ENCODE measurements at places on chromosomes 16 and 17. TPM values are rescaled to one million over a fixed set of nuclear protein-coding genes. Genes with fewer than 3 reads are reported as not detected.

Gene TBC1D26
- 1.5 TPM for total RNA-seq

Gene EVI2B
- total RNA-seq: 18.5 TPM

Gene KRTAP1-5
- not detected for total RNA-seq

Gene KRTAP4-4
- not detected for total RNA-seq

Gene ZNF423
- total RNA-seq: not detected

Gene CACNG3
- not detected for total RNA-seq

Gene LRRC36
- not detected for total RNA-seq

DNA sequence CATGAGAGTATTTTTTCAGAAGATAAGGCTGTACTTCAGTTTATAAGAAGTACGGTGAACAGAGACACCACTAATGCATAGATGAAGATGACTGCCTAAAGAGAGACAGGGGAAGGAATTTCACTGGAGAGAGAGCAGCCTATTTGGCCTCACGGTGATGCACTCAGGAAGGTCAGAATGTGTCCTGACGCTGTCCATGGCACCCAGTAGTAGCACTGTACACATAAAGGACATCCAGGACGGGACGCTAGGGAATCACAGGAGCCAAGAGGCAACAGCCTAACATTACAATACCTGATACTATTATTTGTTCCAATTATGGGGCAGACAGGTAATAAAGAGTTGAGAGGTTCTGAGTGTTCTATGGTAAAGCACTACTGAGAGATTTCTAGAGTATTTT is 24.9 kb upstream of the LRRC37A start:
- no peak for ATAC-seq

DNA sequence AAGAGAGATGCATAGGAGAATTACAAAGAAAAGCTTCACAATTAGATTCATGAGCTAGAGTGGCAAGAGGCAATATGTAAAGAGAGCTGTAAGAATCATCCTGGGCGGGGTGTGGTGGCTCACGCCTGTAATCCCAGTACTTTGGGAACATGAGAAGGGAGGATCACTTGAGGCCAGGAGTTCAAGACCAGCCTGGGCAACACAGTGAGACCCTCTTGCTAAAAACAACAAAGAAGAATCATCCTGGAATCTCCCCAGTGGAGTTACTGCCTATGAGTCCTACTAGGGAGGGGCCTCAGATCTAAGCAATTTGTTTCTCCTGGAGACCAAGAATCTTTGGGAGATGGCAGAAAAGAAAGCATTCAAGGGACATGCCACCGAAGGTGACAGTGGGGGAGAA is 119.1 kb downstream of the HIC1 start:
- ATAC-seq: no peak

- ATAC-seq: no peak
Measured at GRCh38 chr16:80623376-80623775, 82.6 kb downstream of the DYNLRB2 start.

GRCh38 chr17:35519439-35519838 is 18.0 kb downstream of the SLFN12L start:
- ATAC-seq: no peak

GRCh38 chr17:382644-383533 is 30.3 kb upstream of the RPH3AL start:
- ATAC-seq: no peak

GRCh38 chr17:73393962-73394361 is 82.2 kb upstream of the CDC42EP4 start:
- ATAC-seq: no peak

DNA sequence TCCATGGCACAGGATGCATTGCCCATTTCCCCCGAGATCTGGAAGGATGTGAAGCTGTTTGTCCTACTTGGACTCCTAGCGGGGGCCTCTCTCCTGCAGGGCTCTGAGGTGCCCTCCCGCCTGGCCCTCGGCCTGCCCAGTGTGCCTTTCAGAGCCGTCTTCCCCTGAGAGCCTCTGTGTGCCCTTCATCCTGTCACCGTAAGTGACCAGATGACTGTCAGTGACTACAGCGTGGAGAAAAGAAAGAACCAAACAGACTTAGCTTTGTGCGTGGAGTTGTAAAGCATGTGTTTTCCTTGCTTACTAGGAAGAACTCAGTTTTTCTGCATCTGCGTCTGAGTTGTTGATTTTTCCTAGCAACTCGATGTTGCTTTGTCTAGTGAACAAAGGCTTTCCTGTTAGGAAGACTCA is 56.1 kb downstream of the BANP start:
- no peak for ATAC-seq

GRCh38 chr17:55900188-55900587 is 149.3 kb downstream of the PCTP start:
- no peak for ATAC-seq

DNA sequence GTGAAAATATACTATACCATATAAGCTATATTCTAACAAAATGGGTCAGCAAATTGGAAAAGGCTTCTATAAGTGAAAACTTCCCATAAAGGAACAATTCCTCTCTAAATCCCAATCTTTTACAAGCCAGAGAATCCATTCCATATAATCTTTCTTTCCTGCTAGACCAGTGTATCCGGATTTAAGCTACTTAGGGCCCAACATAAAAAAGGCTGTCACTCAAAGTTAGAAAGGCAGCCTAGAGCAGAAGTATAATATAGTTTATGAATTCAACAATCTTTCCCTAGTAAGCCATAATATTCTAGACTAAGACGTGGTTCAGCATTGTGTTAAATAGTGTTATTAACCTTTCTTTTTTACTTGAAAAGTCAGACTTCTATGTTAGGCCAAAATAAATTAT is 93.0 kb downstream of the SKAP1 start:
- no peak for ATAC-seq

DNA sequence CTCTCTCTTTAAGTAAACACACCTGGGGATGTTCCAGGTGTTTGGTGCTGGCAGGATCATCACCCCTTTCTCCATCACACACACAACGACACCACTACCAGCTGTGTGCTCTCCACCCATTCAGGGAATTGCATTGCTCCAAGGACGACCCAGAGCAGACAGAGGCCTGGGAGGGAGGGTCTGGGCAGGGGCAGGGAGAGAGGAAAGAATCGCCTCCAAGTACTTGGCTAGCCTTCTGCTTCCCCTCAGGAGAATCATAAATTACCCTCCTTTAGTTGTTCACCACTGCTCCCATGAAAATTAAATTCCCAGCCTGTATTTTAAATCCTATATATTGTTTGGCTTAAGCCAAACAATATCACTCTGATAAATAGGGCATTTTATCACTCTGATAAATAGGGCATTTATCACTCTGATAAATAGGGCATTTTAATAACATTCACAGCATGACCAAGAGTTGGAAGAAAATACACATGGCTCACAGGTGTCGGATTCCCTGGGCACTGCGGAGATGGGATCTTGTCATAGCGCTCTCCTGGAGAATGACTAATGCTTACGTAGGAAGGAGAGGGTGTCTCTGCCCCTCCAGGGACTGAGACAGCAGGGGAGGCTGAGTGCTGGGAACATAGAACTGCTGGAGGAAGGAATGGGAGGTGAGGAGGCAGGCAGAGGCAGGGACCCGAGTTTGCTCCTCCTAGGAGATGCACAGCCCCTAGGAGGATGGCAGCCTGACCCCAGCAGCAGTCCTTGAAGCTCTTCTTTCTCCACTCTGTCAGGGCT is 673.6 kb downstream of the HS3ST4 start:
- no peak for ATAC-seq

- ATAC-seq: no peak
Measured at GRCh38 chr17:78108726-78109488, 19.6 kb downstream of the TMC6 start.

GRCh38 chr17:82947051-82947991 is 107.5 kb upstream of the ZNF750 start:
- ATAC-seq: peak; percentile 9

GRCh38 chr17:81523402-81524038 is 4.7 kb upstream of the FSCN2 start:
- ATAC-seq: no peak

DNA sequence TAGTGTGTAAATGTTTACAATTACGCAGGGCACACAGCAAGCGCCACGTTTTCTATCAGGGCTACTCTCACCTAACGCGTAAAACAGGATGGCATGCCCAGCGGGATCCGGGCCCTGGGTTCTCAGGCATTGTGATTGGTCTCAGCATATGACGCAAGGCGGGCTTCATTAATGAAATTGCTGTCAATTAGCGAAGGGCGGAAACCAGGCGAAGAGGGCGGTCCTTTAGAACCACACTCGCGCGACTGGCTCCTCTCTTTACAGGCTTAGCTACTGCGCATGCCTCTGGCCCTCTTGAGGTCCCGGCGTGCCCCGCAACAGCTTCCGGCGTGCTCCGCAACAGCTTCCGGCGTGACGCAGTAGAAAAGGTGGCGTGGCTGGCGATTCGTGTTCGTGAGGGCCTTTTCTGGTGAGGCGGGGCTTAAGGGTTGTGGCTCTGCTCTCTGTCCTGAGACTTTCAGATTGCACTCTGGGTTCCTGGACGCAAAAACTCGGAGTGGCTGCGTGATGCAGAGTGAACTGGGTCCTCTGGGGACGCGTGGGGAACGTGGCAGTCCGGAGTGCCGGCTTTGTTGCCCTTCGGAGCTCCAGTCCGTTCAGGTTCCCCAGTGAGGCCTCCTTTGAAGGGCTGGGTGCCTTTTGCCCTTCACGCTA is 9.2 kb downstream of the OR2C1 start:
- peak; percentile 98 for ATAC-seq

- peak; percentile 18 for ATAC-seq
Measured at GRCh38 chr17:40219594-40220338, 662 bp downstream of the WIPF2 start.

DNA sequence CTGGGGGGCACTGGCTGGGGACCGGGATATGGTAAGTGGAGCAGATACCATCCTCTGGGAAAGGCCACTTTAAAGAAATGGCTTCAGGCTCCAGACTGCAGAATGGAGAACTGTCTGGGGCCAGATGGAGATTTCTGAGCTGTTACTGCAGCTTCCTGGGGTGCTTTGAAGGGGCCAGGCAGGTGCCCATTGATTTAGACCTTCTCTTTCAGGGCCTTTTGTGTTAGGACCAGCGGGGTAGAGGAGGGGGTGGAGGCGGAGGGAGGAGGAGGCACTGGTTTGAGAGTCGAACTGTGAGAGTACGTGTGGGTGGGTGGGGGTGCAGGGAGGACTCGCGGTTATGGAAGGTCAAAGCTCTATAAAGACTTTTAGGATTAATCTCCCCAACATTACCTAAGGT is 11.4 kb downstream of the NECAB2 start:
- ATAC-seq: no peak

DNA sequence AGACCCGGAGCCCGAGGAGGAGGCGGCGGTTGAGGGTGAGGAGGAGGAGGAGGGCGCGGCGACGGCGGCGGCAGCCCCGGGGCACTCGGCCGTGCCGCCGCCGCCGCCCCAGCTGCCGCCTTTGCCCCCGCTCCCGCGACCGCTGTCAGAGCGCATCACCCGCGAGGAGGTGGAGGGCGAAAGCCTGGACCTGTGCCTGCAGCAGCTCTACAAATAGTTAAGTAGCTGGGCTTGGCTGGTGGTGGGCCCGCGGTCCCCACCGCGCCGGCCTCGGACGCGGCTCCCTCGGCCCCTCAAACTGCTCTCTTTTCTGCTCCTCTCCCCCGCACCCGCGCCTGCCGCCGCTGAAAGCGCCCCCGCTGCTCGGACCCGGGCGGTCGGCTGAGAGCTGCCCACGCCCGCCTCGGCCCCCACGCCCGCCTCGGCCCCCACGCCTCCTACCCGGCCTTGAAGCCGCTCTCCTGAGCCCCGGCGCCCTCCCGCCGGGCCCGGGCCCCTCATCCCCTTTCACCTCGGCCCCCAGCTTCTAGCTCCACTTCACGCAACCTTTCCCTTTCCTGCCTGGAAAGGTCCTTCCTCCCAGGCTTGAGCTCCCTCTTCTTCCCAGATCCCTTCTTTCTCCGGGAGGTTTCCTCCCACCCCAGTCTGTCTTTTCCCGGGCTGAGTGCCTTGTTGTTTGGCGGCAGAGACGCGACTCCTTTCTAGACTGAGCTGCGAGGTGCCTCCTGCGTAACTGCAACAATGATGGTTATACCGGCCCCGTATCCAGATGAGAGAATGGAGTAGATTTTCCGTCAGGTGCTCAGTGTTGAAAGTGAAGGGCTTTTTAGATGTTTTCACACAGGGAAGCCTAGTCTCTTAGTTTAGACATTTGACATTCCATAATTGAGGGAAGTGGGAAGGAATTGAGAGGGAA is 850 bp downstream of the PPM1E start:
- ATAC-seq: peak; percentile 57

GRCh38 chr17:78572239-78573205 is 4.7 kb downstream of the DNAH17 start:
- ATAC-seq: no peak

DNA sequence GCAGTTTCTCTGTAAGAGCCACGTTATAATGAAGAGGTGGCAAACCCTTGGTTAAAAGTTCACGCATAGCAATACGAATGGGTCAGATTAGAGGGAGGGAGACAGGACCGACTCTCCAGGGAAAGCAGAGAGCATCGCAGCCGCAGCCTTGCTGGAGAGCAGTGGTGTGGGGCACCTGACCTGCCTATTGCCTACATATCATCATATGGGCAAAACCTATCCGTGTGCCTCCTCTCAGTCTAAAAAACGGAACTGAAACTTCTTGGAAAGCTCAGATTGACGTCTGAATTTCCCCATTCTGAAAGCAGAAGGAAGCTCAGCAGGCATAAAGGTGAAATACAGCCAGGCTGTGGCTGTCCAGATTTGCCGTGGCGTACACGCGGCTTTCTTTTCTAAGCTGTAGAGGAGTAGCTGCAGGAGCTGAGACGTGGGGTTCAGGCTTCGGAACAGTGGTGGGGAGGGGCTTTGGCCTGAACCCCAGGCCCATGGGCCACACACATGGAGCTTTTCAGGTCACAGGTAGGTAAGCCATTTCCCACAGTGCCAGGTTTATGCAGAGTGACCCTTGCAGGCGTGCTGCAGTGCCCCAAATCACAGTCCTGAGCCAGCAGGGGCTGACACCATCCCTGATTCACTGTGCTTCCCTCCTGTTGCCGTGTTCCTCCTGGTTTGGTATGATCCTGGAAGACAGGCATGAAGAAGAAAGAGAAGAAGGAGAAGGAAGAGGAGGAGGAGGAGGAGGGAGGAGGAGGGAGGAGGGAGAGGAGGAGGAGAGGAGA is 41.6 kb upstream of the TNRC6C start:
- ATAC-seq: no peak

DNA sequence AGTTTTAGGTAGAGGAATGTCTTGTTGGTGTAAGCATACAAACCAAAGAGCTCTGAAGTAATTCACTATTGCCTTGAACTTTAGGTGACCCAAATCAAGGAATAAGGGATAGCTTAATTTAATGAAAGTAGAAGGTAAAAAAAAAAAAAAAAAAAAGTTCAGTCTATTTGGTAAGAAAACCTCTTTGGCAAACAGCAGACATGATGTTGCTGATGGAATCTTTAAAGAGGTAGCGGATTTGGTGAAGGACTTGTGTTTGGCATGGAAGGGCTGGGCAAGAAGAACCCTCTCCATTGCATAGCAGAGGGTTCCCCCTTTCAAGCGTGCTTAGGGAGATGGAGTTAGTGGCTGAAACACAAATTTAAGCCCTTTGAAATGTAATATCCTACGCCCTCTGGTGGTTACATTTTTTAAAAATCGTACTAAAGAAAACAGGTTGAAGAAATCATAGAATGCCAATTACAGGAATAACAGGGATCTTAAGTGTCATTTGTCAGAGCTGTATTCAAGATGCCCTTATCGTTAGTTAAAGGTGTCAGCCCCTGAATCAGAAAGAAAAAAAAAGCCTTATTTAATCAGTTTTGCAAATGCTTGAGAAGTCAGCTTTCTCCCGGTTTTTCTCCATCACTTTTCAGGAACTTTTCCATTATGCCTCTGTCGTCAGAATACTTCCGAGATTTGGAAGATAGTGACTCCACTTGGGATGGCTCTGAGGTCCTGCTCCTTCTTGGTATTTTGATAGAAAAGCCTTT is 383.1 kb downstream of the KCNJ2 start:
- ATAC-seq: no peak

Measured in activated T-helper 17 cell treated with anti-CD3 and anti-CD28 coated beads, Interleukin-2, amount 50 U/mL, for 72 hours (primary cell).